Regular cardiac myocyte (primary cell): ENCODE measurements at places on chromosomes 3 and 15. TPM values are rescaled to one million over a fixed set of nuclear protein-coding genes. Genes with fewer than 3 reads are reported as not detected.

Gene NOX5
- under 0.01 and 0.28 TPM in 2 replicates for total RNA-seq

Gene ACKR4
- total RNA-seq: 0.96 and 6.8 TPM in 2 replicates

Gene MLF1
- total RNA-seq: 11.9 and 12.7 TPM in 2 replicates

Gene PLSCR2
- not detected in 2 replicates for total RNA-seq

Gene NEDD4
- 32.1 and 39.9 TPM in 2 replicates for total RNA-seq
